ENCODE measurements at places on chromosomes 2 and 18. TPM values are rescaled to one million over a fixed set of nuclear protein-coding genes. Genes with fewer than 3 reads are reported as not detected.

AQP12A gene
- total RNA-seq, result not detected

C2orf80 gene
- total RNA-seq, result not detected

SMAD2 gene
- total RNA-seq, result 115 TPM

DNA sequence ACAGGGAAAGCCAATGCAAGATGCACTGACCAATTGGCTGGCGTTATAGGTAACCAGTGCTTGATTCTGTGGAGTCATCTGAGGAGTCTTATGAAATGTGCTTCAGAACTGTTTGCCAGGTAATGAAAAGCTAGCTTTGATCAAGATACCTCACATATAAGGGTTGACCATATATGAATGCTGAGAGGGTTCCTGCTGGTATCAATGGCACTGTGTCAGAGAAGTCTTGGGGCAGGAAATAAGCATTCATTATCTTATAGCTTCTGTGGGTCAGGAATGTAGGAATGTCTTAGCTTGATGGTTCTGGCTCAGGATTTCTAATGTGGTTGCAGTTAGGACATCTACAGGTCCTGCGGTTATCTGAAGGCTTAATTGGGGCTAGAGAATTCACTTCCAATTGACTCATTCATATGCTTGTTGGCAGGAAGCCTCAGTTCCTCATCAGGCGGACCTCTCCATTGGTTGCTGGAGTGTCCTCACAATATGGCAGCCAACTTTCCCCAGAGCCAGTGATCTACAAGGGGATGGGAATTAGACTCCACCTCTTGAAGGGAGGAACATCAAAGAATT is 22.1 kb upstream of the TCF7L1 start:
- DNase-seq, result no peak
- H3K27me3 ChIP-seq, result no peaks in the 10 kb centered on the region
- H3K4me3 ChIP-seq, result no peak overlapping the region
- H3K27ac ChIP-seq, result no peak overlapping the region

RABL2A gene
- total RNA-seq, result 31.9 TPM

KCNK3 gene
- total RNA-seq, result 2.5 TPM

GRCh38 chr2:98334439-98335078 is 11.7 kb upstream of the CNGA3 start:
- no peaks in the 10 kb centered on the region for H3K27me3 ChIP-seq
- no peaks in the 10 kb centered on the region for H3K4me1 ChIP-seq
- no peak overlapping the region for H3K4me3 ChIP-seq
- no peaks in the 10 kb centered on the region for H3K36me3 ChIP-seq
- no peak for DNase-seq
- no peak overlapping the region for H3K27ac ChIP-seq

GRCh38 chr2:230417436-230417835 is 1.4 kb downstream of the SP100 start:
- no peak overlapping the region for H3K27ac ChIP-seq
- H3K27me3 ChIP-seq, result no peaks in the 10 kb centered on the region
- peaks cover 8% of the 10 kb centered on the region for H3K4me1 ChIP-seq
- H3K4me3 ChIP-seq, result peak overlapping the region; percentile 49
- DNase-seq, result no peak

- peak; percentile 65 for DNase-seq
- no peaks in the 10 kb centered on the region for H3K27me3 ChIP-seq
- H3K36me3 ChIP-seq, result no peaks in the 10 kb centered on the region
- H3K4me1 ChIP-seq, result no peaks in the 10 kb centered on the region
- H3K4me3 ChIP-seq, result no peak overlapping the region
Measured at GRCh38 chr2:119174216-119174992, 15.9 kb upstream of the C1QL2 start.

GRCh38 chr18:53790786-53791185 is 433.7 kb downstream of the MBD2 start:
- H3K27ac ChIP-seq, result no peak overlapping the region
- no peak for DNase-seq

DNA sequence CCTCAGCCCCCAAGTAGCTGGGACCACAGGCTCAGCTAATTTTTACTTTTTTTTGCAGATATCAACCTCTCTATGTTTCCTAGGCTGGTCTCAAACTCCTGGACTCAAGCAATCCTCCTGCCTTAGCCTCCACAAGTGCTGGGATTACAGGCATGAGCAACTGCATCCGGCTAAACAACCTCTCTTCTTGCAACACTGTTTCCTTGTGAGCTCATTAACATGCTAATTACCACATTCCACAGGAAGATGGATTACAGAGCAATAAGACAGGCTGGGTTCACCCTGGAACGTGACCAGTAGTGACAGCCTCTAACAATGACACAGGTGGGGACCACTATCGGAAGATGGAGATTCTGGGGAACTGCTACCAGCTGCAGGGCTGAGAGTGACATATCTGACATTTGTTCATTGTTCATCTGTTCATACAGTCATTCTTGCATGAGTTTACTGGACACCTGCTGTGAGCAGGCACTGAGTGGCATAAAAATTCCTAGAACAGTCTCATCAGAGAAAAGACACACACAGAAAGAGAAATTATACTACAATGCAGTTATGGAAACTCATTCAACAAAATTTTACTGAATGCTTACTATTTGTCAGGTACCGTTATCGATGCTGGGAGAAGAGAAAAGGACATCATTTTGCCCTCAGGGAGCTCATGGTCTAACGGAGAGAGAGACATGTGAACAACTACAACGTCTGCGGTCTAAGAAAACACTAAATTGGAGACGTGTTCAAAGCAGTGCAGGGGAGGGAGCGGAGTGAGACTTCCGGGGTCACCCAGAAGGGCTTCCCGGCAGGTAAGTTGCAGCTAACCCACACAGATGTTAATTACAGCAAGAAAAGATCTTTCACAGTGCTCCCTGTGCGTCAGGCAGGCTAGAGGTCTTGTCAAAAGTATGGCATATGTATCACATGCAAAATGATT is 37.6 kb downstream of the PROC start:
- no peaks in the 10 kb centered on the region for H3K4me1 ChIP-seq
- no peak for DNase-seq
- H3K27me3 ChIP-seq, result no peaks in the 10 kb centered on the region
- no peak overlapping the region for H3K27ac ChIP-seq
- no peaks in the 10 kb centered on the region for H3K36me3 ChIP-seq
- H3K4me3 ChIP-seq, result no peak overlapping the region

DNA sequence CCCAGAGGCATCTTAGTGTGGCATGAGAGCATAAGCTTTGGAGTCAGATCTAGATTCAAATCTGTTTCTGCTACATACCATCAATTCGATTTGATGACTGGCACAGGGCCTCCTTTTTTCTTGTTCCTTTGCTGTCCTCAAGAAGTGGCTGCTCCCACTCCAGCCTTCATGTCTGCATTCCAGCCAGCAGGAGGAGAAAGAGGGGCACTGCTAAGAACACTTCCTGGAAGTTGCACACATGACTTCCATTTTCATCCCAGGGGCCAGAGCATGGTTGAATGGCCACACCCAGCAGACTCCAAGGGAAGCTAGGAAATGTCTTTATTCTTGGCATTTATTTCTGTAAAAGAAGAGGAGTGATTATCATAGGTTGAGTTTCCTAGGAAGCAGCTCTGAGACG is 50.4 kb downstream of the EML6 start:
- H3K36me3 ChIP-seq, result no peaks in the 10 kb centered on the region
- no peak overlapping the region for H3K4me3 ChIP-seq
- no peaks in the 10 kb centered on the region for H3K27me3 ChIP-seq
- H3K27ac ChIP-seq, result no peak overlapping the region
- DNase-seq, result no peak
- H3K4me1 ChIP-seq, result no peaks in the 10 kb centered on the region

CCDC150 gene
- 31.7 TPM for total RNA-seq

ANKRD30BL gene
- 41.0 TPM for total RNA-seq

DNA sequence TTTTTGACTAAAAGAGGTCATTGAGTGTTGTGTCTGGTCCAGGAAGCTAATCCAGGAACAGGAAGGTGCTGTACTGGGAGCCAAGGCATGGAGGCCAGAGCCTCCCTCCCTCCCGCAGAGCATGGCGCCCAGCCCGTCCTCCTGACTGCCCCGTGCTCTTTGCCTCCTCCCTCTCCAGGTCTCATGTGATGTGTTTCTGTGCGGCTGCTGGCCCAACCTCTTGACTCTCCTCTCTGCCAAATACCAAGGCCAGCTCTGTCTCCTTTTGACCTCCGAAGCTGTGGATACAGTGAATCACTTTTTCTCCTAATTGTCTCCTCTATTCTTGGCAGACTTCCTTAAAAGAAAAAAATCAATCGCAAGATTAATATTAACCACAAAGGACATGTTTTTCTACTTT is 284.1 kb downstream of the PHLPP1 start:
- H3K27me3 ChIP-seq, result no peaks in the 10 kb centered on the region
- H3K27ac ChIP-seq, result peak overlapping the region; percentile 72
- H3K36me3 ChIP-seq, result no peaks in the 10 kb centered on the region
- H3K4me1 ChIP-seq, result peaks cover 15% of the 10 kb centered on the region
- H3K4me3 ChIP-seq, result no peak overlapping the region

GRCh38 chr2:216235896-216236295 is 126.7 kb downstream of the XRCC5 start:
- DNase-seq, result no peak
- H3K36me3 ChIP-seq, result no peaks in the 10 kb centered on the region
- H3K4me3 ChIP-seq, result no peak overlapping the region
- no peaks in the 10 kb centered on the region for H3K27me3 ChIP-seq

DNA sequence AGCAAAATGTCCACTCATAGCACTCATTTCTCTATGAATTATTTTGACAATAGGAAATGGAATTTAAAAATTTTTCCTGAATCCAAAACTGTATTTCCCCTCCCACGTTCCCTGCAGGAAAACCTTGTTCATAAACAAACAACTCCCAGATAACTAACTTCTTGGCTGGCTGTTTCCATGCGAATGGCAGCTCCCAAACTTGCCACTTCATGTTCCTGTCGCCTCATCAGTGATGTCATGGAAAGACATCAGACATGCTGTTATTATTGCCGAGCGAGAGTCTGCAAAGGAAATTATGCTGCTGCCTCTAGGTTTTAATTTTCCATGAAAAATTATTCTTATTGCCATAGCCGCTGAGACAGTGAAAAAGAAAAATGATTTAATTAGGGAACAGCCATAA is 117.0 kb upstream of the RIOK3 start:
- no peaks in the 10 kb centered on the region for H3K4me1 ChIP-seq
- no peak overlapping the region for H3K4me3 ChIP-seq
- no peak for DNase-seq
- no peak overlapping the region for H3K27ac ChIP-seq
- no peaks in the 10 kb centered on the region for H3K36me3 ChIP-seq
- no peaks in the 10 kb centered on the region for H3K27me3 ChIP-seq

IMP4 gene
- 103 TPM for total RNA-seq

CFAP221 gene
- 28.2 TPM for total RNA-seq

DNA sequence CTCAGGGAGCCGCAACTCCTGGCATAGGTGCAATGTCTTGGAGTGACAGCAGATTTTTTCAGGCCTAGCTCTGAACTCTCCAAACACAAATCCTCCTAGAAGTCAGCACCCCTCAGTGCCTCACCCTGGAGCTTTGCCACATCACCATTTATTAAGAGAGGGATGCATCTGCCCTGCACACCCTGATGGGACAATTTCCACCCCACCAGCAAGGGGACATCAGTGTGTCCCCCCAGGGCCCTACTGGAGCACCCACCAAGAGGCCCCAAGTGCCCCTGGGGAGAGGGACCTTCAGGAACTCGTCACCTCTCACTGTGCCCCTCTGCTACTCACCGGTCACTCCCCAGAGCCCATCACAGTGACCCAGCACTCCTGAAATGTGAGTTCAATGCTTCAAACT is 144.7 kb downstream of the NDUFA10 start:
- H3K36me3 ChIP-seq, result no peaks in the 10 kb centered on the region
- peak; percentile 4 for DNase-seq
- H3K4me1 ChIP-seq, result peaks cover 8% of the 10 kb centered on the region
- H3K27me3 ChIP-seq, result no peaks in the 10 kb centered on the region
- H3K4me3 ChIP-seq, result no peak overlapping the region
- no peak overlapping the region for H3K27ac ChIP-seq

DNA sequence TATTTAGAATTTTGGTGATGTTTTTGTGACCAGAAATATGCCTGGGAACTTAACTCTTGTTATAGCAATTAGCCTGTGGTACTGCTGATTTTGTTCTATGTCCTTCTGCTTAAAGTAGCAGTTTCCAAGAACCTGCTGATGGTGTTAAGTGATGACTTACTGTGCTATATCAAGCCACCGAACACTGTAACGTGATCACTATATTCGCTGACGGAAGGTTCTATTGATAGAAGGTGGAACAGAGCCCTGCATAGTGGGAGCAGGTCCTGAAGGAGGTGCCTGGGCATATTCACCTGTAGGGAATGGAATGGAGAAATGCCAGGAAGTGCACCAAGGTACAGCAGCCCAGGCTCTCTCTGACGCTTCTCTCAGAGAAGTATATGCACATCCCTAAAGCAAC is 76.8 kb downstream of the UXS1 start:
- H3K27me3 ChIP-seq, result no peaks in the 10 kb centered on the region
- no peaks in the 10 kb centered on the region for H3K36me3 ChIP-seq
- H3K4me1 ChIP-seq, result peaks cover 3% of the 10 kb centered on the region
- H3K4me3 ChIP-seq, result no peak overlapping the region

GRCh38 chr2:113038291-113038690 is 14.4 kb downstream of the IL36B start:
- H3K4me1 ChIP-seq, result no peaks in the 10 kb centered on the region
- H3K27ac ChIP-seq, result no peak overlapping the region
- no peaks in the 10 kb centered on the region for H3K36me3 ChIP-seq
- H3K4me3 ChIP-seq, result no peak overlapping the region
- H3K27me3 ChIP-seq, result no peaks in the 10 kb centered on the region
